ENCODE measurements at places on chromosomes 4 and X. TPM values are rescaled to one million over a fixed set of nuclear protein-coding genes. Genes with fewer than 3 reads are reported as not detected.

The PGAM4 gene
- 0.40 TPM for total RNA-seq

The TSPAN6 gene
- total RNA-seq, result 36.2 TPM

The TEX11 gene
- total RNA-seq, result not detected

The ARSD gene
- total RNA-seq, result 15.7 TPM

The MAGEB18 gene
- not detected for total RNA-seq

The GLRB gene
- total RNA-seq, result 1.00 TPM

The SHROOM4 gene
- not detected for total RNA-seq

The TEX13B gene
- not detected for total RNA-seq

The PRICKLE3 gene
- 11.8 TPM for total RNA-seq

The TCP11X2 gene
- total RNA-seq, result not detected

The PIGA gene
- 8.0 TPM for total RNA-seq

The ARSJ gene
- 3.7 TPM for total RNA-seq

The PLAC1 gene
- total RNA-seq, result 0.59 TPM

The ARHGEF6 gene
- total RNA-seq, result 0.19 TPM

The FHL1 gene
- total RNA-seq, result 26.8 TPM

The COX18 gene
- 6.1 TPM for total RNA-seq

The CSAG1 gene
- 0.24 TPM for total RNA-seq

The ALPK1 gene
- total RNA-seq, result 1.9 TPM

The PNMA5 gene
- total RNA-seq, result not detected

The SSR4 gene
- 445 TPM for total RNA-seq

The ADH1C gene
- not detected for total RNA-seq

The C4orf51 gene
- total RNA-seq, result not detected

The SLC7A11 gene
- 18.7 TPM for total RNA-seq

The PRR32 gene
- not detected for total RNA-seq

The CD40LG gene
- total RNA-seq, result not detected

The SNCA gene
- 0.07 TPM for total RNA-seq

The MAGED2 gene
- 74.4 TPM for total RNA-seq

The GABRG1 gene
- not detected for total RNA-seq

The OTC gene
- total RNA-seq, result not detected

The SSX4B gene
- total RNA-seq, result not detected

The PAGE5 gene
- total RNA-seq, result not detected

The F8A3 gene
- 1.0 TPM for total RNA-seq

The RRAGB gene
- total RNA-seq, result 14.8 TPM

The CXCL5 gene
- total RNA-seq, result 31.0 TPM

The IL21 gene
- total RNA-seq, result not detected

The FRMPD4 gene
- total RNA-seq, result 0.02 TPM

The PDHA2 gene
- not detected for total RNA-seq

The MAGEC3 gene
- not detected for total RNA-seq

The REPS2 gene
- 1.6 TPM for total RNA-seq

The SPATA4 gene
- 0.24 TPM for total RNA-seq

The IL15 gene
- 15.6 TPM for total RNA-seq

The RBM3 gene
- total RNA-seq, result 337 TPM

The ARHGAP4 gene
- total RNA-seq, result 2.2 TPM

The RASSF6 gene
- total RNA-seq, result 0.66 TPM

The ELF4 gene
- total RNA-seq, result 29.0 TPM

The CFAP99 gene
- total RNA-seq, result 0.16 TPM

The ARHGEF38 gene
- total RNA-seq, result not detected

The MAGEA12 gene
- 0.29 TPM for total RNA-seq

The F8A2 gene
- not detected for total RNA-seq

Measured in A549 treated with AZD2906 at 1 μM for 4 hours (cell line).